Femur (tissue), 1 donor: ENCODE measurements at places on chromosomes 12 and 14.

DNA sequence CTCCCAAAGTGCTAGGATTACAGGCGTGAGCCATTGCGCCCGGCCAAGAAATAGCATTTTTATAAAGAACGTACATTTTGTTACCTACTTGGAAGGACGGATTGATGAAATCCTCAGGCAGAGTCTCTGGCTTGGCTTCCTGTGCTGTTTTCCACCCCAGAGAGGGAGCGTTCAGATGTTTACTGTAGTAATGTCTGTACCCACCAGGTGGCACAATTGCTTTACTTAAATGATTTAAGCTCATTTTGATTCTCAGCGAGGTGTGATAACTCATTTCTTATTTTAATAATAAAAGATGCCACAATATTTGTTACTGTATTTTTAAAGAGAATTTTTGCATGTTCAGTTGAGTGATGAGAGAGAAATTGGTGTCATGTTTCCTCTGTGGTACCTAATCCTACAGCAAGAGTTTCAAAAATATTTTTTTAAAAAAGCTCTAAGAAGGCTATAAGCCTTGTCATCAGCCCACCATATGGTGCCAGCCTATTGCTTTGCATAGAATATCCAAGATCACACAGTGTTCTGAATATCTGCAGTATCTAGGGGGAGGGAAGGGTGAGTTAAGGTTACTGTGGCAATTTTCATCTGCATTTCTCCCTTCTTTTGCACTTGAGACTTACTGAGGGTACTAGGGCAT lies 82.6 kb upstream of the TRAF3 start:
- peak; percentile 60 for DNase-seq

DNA sequence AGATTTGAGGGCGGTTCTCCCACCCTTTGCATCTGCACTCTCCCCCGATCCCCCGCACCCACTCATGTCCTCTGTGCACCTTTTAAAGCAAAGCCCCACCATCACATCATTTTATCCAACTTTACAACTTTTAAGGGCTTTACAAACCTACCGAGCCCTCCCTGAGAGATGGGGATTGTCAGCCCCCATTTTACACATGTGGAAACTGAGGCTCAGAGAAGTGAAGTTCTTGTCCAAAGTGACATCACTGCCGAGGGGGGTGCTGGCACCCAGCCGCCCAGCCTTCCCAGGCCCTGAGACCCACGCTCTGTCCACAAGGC lies 334.2 kb downstream of the MED13L start:
- no peak for DNase-seq

DNA sequence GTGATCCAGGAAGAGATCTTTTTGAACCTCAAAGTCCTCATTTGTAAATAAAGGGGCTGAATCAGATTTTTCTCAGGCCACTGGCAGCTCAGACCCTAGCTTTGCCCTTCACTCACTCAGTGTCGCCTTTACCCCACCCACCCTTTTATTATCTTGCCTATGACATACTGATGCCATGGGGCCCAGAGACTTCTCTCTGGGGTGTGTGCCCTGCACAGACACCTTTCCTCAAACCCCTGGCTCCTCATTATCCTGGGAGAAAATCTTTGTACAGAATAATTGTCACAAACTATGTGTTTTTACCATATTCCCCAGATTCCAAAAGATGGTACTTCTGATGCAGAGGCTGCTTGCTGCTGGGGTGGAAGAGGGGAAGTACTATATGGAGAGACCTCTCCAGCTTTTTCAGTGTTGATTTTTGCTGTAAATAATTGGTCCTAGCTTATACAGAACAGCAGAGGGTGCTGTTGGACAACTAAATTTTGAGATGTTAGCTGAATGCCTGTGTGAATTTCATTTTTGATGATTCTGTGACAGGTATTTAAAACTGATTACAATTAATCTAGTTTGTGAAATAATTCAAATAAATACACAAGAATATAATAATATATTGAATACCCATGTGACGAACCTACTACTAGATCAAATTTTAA lies 53.9 kb upstream of the DCD start:
- DNase-seq = no peak

- no peak for DNase-seq
Observed at GRCh38 chr12:82029936-82030335, 270.8 kb upstream of the PPFIA2 start.

GRCh38 chr14:30620178-30620577 lies 1.9 kb upstream of the SCFD1 start:
- DNase-seq = no peak

DNA sequence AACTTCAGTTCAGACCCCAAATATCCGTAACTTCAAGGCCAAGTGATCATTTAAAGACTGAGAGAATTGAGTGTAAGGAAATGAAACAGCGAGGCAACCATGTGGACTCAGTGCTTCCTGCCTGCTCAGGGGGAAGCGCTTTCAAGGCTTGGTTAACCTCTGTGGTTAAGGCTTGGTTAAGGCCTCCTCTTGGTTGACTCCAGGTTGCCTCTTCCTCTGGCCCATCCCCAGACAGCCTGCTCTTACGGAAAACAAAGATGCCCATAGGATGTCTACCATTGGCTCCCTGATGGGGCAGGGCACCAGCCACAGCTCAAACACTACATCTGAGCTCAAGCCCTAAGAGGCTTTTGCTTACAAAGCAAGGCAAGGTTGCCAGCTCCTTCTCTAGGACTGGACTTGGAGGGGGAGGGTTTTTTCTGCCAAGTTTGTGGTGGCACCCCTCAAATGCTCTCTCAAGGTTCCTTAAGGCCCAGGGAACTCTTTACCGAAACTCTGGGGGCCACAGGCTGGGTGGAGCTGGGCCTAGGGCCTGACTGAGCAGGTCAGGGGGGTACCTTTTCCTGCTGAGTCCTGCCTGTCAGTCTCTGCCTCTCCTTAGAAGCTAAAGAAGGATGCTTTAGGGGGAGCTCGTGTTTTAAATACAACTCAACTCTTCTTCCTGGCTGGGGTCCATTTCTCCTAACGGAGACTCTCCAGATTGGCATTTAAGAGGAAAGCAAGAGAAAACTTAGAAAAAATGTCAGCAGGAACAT lies 13.7 kb downstream of the COL2A1 start:
- DNase-seq = peak; percentile 34

GRCh38 chr12:69570545-69571399 lies 14.5 kb upstream of the CCT2 start:
- DNase-seq = peak; percentile 46

DNA sequence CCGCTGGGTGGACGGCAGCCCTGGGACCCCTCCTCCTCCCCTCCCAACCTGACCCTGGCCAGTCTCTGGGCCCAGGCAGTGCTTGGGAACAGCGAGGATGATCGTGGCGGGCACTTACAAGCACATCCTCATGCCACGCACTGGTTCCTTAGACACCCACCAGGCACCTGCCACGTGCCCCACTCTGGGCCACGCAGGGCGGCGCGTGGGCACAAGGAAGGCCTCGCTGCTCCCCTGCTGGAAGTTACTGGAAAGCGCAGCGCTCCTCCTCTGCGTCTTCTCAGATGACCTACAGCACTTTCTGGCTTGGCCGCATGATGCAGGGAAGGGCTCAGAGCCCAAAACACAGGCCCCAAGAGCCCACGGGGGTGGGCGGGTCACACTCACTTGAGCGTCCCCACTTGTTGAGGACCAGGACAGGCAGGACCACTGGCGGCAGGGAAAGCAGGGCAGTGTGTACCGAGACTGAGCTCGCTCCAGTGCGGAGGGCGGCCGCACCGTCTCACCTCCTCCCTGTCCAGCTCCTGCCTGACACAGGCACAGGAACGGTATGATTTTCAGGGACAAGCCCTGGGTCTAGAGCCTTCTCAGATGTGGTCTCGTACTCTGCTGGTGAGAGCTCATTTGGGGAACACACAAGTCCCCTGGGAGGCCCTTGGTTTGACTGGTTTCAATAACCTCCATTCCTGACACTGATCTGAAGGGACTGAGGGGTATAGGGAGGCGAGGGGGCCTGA lies 128.3 kb upstream of the EVL start:
- DNase-seq = no peak

DNA sequence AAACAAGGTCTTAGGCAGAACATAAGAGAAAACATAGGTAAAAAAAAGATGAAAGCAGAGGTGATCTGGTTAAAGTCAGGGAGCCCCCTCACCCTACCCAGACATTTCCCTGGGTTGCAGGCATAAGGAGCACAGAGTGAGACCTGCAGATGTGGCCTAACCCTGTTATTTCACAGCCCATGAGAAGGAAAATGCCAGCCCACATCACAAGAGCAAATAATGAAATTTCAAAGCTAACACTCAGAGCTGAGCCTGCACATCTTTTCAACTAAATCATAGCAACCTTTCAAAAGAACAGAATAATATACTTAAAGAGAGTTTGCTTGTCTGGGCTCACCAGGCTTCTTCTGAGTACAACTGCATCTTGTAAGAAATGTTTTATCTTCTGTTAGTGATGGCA lies 295.4 kb downstream of the RPAP3 start:
- DNase-seq = no peak

DNA sequence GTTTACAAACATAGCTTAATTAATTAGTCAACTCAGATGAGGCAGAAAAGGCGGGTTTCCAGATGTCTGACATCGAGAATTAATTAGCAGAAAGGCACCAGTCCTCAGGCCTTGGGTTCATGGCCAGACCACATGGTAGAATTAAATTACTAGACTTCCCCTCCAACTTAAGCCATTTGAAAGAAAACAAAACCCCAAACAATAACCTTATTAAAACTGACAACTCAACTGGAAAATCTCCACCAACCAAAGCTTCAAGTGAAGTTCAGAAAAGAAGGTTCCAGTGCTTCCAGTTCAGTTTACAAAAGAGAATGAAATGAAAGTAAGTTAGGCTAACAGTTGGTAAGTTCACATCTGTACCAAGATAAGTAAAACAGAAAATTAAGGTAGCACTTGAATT lies 349.5 kb downstream of the GRIN2B start:
- DNase-seq = no peak

DNA sequence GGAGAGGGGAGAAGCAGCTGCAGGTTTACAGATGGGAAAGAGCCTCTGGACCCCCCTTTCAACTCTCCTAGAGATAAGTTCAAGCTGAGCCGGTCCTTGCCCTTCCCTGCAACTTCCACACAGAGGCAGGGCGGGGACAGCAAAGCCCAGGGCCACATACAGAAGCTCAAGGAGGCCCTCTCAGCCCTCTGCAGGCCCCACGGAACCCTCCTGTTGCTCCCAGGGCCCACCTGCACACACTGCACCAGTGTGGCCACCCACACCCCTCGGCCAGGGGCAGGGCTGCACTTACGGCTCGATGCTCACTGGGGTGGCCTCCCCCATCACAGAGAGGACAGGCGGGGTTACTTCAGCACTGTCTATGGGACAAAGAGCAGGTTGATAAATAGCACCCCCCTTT lies 13.0 kb upstream of the PNMA1 start:
- DNase-seq = no peak

DNA sequence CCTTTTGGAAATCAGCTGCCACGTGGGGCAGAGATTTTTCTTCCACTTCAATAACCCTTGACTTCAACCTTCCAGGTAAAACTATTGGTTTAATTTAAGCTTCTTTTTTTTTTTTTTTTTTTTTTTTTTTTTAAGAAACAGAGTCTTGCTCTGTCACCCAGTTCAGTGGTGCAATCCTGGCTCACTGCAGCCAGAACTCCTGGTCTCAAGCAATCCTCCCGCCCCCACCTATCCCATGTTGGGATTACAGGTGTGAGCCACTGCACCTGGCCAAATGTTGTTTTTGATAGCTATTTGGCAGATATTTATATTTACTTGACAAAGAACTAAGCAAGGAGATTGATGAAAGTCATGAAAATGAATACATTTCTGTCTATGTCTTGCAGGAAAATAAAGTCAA lies 65.1 kb downstream of the SINHCAF start:
- DNase-seq = no peak

DNA sequence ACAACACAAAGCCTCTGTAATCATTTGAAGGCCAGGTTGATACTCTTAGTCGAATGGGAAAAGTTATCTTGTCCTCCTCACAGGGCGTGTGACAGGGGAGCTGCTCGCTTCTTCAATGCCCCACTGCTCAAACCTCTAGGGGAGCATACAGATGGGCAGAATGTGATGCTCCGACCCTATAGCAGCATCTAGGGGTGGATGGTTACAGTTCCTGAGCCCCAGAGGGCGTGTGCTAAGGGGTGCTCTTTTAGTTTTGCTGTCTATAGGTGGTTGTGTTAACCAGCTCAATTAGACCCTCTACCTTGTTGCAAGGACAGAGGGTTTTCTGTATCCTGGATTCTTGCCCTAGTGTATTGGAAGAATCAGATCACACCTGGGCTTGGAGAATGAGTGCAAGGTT lies 47.8 kb downstream of the HSD17B6 start:
- no peak for DNase-seq

DNA sequence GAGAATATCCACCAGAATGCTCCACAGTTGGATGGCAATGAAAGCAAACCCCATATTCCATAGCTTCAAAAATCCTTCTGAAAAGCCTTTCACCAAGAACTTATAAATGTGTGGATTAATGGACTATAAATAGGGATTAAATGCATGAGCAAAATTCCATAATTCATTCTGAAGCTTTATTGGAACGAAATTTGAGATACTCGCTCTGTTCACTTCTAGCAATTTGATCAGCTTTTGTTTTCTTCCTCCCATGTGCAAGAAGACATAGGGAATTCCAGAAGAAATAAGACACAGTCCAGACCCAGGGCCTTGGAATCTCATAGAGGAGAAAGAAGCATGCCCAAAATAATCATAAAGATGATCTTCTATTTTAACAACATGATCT lies 285.9 kb upstream of the TMPO start:
- no peak for DNase-seq

GRCh38 chr14:106843951-106844483 lies 1317.6 kb downstream of the TMEM121 start:
- no peak for DNase-seq

DNA sequence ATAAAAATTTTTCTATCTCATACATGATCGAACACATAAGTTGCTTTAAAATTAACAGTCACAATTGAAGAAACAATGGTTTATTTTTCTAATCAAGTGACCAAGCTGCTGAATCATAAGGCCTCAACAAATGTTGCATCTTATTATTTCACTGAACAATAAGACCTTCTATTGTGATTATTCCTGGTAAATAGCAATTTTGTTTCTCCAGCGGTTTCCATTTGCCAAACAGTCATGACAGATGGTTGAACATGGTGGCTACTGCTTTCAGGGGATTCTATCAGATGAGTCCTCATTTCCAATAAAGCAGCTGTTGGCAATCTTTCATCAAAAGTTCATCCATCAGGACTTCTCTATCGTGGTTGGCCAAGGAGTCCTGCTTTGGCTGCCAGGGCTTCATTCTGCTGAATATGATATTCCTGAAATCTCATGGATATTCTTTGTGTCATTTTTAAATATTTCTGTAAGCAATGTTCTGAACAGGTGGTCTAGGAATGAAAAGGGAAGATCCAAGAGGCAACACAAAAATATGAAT lies 13.0 kb downstream of the TOMM20L start:
- no peak for DNase-seq
